BE2C (cell line): ENCODE measurements at places on chromosomes 7 and 10.
A peak's percentile ranks its signal among the peaks of the same experiment; 100 is the strongest.

DNA sequence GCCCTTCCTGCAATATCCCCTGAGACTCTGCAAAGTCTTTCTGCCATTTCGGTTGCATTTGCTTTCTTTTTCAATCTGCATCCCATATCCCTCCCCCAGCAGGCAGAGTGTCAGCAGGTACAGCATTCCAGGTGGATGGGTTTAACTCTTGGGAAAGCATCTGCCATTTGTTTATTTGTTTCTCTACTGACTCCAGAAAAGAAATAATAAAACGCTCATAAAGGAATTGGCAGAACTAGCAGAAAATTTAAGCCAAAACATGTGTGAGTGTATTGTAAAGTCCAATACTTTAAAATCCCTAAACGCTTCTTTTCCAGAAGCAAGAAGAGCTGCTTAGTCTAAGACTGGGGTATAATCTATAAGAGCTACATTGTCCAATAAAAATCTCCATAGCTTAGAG lies 393.8 kb downstream of the TNS3 start:
- DNase-seq = no peak

DNA sequence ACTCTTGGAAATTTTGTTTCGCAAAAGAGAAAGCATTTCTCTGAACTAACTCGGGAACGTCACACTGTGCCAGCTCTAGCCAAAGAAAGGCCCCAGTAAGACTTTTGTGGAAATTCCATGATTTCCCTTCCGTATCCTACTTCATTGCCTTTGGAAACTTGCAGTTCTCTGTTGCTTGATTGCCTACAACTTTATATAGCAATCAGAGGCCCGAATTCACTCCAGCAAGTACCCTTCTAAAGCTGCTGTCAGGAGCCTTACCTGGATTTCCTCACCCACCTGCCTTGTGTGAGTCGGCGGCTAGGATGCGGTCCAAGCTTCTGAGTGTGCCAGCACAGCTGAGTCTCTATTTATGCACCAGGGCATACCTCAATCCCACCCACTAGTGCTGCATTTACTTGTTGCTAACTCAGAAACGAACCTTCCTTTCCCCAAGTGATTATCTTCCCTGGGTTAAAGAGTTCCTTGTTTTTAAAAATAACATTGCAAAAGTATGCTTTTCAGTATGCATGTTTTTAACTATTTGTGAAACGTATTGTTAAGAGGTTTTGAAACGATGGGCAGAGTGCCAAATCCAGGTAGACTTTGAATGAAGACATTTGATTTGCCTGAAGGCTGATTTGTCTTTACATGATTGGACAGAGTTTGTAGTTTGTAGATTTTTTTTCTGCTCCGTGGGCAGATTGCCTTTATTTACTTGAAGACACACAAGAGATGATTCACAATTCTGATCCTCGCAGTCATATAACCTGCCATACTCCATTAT lies at the start of gene AGR2:
AGR2 (minus strand) TSS at position 326 of the 766 bp plus-strand sequence. CDS start 3,203 bp downstream, outside the sequence.
- DNase-seq = no peak

DNA sequence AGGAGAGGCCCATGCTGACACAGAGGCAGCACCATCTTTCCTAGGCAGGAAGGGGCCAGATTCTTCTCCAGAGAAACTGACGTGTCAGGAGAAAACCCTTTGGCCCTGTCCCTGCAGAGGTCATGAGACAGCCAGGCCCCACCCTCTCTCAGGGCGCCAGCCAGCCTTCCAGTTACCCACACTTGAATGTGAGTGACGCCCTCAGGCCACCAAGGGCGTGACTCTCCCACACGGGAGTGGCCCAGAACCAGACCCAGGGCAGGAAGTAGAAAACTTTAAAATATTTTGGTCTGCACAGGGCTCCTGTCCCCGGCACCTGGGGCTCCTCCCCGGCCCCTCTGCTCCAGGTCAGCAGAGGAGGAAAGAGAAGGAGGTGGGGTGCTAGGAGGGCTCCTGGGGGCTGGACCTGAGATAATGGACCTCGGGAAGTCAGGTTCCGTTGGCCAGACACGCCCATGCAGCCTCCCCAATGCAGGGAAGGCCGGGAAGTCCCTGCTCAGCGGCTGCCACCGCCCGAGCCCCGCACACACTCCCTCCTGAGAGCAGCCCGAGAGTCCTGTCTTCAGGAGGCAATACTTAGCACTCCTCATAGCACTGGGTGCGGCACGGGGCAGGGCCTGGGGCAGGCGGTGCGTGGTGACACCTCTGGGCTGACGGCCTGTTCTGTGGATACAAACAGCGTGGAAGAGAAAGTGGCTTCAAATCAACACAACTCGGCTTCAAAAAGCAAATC lies 67.0 kb upstream of the CFAP46 start:
- DNase-seq = no peak

DNA sequence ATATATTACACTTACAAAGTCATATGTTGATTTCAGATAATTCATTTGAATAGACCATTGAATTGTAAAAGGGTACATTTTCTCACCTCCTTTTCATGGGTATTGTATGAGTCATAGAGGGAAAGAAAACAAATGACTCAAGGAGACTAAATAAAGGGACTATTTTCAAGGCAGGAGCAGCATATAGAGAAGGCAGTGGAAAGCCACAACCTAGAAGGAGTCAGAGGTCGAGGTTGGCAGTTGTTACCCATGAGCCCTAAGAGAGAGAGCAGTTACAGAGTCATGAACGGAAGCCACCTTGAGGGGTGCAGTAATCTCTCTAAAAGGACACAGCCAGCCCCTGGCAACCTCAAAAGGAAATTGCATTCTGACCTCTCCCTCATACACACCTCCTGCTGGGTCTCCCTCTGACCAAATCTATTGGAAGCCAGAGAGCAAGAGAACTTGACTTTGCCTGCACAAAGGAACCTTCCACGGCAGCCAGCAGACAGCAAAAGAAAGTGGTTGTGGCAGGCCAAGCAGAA lies 137.9 kb downstream of the GRM8 start:
- DNase-seq = no peak

- no peak for DNase-seq
These were observed 29.5 kb upstream of the INHBA start for GRCh38 chr7:41732436-41732785.

- DNase-seq = no peak
These were observed 10.6 kb downstream of the ZYX start for GRCh38 chr7:143391462-143392404.

DNA sequence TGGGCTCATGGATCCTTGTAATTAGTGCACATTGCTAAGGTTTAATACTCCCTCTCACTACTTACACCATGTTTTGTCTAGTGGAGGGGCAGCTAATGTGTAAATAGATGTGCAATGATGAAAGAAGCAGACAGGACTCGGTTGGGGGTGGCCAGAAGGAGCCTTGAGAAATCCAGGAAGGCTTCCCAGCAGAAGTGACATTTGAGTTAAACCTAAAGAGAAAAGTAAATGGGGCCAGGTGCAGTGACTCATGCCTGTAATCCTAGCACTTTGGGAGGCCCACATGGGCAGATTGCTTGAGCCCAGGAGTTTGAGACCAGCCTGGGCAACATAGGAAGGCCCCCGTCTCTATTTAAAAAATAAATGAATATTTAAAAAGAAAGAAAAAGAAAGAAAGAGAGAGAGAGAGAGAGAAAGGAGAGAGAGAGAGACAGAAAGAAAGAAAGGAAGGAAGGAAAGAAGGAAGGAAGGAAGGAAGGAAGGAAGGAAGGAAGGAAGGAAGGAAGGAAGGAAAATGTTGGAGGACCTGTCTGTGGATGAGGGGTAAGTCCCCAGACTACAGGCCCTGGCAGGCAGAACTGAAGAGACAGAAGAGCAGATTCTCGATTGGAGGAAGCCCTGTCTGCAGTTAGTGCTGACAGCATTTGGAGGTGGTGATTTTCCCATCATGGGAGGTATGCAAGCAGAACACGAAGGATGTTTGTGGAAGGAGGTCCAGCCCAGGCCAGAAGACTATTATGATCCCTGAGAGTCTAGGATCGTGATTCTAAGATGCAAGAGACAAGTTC lies 3.6 kb downstream of the ELN start:
- no peak for DNase-seq

DNA sequence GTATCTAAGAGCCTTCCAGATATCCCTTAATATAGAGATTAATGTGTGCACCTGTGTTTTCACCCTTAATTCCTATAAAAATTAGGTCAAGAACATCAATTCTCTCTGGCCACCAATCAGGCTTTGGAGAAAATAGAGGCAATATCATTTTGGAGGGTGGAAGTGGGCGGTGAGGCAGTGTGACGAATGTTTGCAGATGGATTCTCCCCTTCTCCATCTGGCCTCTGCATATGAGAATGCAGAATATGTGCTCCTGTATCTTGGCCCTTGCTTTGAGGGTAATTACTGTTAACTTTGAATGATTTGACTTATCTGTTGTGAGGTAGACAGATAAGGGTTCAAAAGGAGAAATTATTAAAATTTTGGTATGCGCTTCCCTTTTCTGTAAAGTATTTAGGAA lies 304.0 kb upstream of the NPSR1 start:
- no peak for DNase-seq

DNA sequence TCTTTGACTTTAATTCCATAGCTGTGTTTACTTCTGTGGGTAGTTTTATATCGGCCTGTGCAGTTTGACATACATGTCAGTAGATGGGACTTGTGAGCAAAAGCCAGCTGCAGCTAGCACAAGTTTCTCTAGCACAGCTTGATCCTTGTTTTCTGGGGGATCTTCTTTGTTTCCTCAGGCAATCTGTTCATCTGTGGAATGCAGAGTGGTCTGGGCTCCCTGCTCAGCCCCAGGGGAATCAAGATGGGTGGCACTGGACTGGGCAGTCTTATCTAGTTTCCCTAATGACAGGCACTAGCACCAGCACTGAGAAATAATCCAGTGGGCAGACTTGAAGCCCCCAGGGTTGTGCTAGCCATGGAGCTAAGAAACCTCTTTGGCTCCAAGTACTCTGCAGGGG lies 40.8 kb downstream of the CYP2C19 start:
- no peak for DNase-seq

GRCh38 chr10:46296641-46297141 lies 9.9 kb downstream of the ANTXRL start:
- DNase-seq = no peak

- peak; percentile 17 for DNase-seq
These were observed 8.4 kb upstream of the RBM28 start for GRCh38 chr7:128352153-128352537.

DNA sequence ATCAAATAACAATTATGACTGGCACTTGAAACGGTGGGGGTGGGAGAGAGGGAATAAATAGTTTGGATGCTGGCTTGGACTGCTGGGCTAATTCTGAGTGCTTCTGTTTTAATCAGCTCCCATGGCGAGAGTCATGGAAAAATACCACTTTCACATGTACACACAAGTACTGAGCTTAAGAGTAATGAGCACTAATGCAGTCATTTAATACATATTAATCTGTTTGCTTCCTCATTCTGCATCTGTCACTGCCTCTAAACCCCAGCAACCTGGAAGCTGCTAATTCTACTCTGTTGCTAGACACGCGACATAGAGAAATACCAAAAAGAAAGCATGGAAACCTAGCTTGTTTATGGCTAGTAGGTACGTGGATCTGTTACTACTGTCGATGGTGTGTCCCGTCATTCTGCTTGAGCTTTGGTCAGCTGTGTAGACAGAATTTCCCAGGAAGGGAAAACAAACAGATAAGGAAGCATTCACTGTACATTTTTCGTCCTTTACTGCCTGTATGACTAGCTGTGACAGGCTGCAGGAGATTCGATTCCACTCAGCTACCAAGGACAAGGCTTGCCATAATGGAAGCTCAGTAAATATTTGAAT lies 238.8 kb downstream of the BAMBI start:
- no peak for DNase-seq
